Chondrocyte (in vitro differentiated cells): ENCODE measurements at places on chromosomes 6 and 20.

- DNase-seq: no peak
- H3K4me3 ChIP-seq: no peak overlapping the region
- H3K4me1 ChIP-seq: peaks cover 30% of the 10 kb centered on the region
- H3K27me3 ChIP-seq: no peaks in the 10 kb centered on the region
- no peaks in the 10 kb centered on the region for H3K36me3 ChIP-seq
Observed at GRCh38 chr6:124368131-124368530, 564.5 kb downstream of the NKAIN2 start.

GRCh38 chr6:160082627-160083026, 39.0 kb upstream of the SLC22A1 start:
- H3K27me3 ChIP-seq: no peaks in the 10 kb centered on the region
- no peak overlapping the region for H3K4me3 ChIP-seq
- H3K4me1 ChIP-seq: no peaks in the 10 kb centered on the region
- H3K27ac ChIP-seq: no peak overlapping the region
- DNase-seq: no peak
- H3K36me3 ChIP-seq: peaks cover 49% of the 10 kb centered on the region

GRCh38 chr6:166419286-166419685, 36.5 kb upstream of the MPC1 start:
- peaks cover 9% of the 10 kb centered on the region for H3K4me1 ChIP-seq
- H3K27ac ChIP-seq: no peak overlapping the region
- no peak for DNase-seq

- peaks cover 58% of the 10 kb centered on the region for H3K4me1 ChIP-seq
- DNase-seq: no peak
- peak overlapping the region; percentile 74 for H3K27ac ChIP-seq
- H3K4me3 ChIP-seq: no peak overlapping the region
- no peaks in the 10 kb centered on the region for H3K36me3 ChIP-seq
Observed at GRCh38 chr6:133764008-133764753, 124.7 kb upstream of the TCF21 start.

GRCh38 chr6:145047891-145048290, 687.4 kb downstream of the EPM2A start:
- H3K36me3 ChIP-seq: no peaks in the 10 kb centered on the region
- DNase-seq: no peak
- H3K4me1 ChIP-seq: peaks cover 13% of the 10 kb centered on the region
- no peaks in the 10 kb centered on the region for H3K27me3 ChIP-seq
- H3K27ac ChIP-seq: no peak overlapping the region
- H3K4me3 ChIP-seq: no peak overlapping the region

- H3K27me3 ChIP-seq: no peaks in the 10 kb centered on the region
- H3K4me1 ChIP-seq: peaks cover 3% of the 10 kb centered on the region
- H3K27ac ChIP-seq: no peak overlapping the region
- H3K36me3 ChIP-seq: no peaks in the 10 kb centered on the region
- H3K4me3 ChIP-seq: no peak overlapping the region
Observed at GRCh38 chr6:47974106-47974505, 136.9 kb downstream of the PTCHD4 start.

GRCh38 chr6:35594503-35595186, 81.9 kb upstream of the TULP1 start:
- H3K4me3 ChIP-seq: no peak overlapping the region
- peak overlapping the region; percentile 45 for H3K27ac ChIP-seq
- no peak for DNase-seq
- H3K4me1 ChIP-seq: peaks cover 77% of the 10 kb centered on the region
- H3K27me3 ChIP-seq: no peaks in the 10 kb centered on the region

GRCh38 chr6:108452711-108453195, 108.0 kb upstream of the FOXO3 start:
- H3K36me3 ChIP-seq: no peaks in the 10 kb centered on the region
- H3K4me1 ChIP-seq: peaks cover 39% of the 10 kb centered on the region
- no peak for DNase-seq
- H3K4me3 ChIP-seq: no peak overlapping the region
- peak overlapping the region; percentile 86 for H3K27ac ChIP-seq

DNA sequence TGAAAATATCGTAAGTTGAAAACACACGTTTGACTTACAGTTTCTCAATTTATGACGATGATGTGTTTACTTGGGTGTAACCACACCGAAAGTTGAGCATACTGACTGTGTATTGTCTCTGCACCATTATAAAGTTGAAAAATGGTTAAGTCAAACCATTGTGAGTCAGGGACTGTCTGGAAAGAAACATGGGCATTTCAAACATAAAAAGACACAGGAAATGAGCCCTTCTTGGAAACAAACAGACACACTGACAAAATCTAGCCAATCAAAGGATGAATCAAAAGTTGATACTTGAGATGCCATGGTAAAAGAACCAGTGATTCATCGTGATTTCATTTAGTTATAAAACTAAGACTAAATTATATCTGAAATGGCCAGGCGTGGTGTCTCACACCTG, 5.3 kb downstream of the POPDC3 start:
- peaks cover 14% of the 10 kb centered on the region for H3K4me1 ChIP-seq
- H3K4me3 ChIP-seq: no peak overlapping the region
- DNase-seq: no peak
- no peaks in the 10 kb centered on the region for H3K27me3 ChIP-seq
- no peak overlapping the region for H3K27ac ChIP-seq
- H3K36me3 ChIP-seq: no peaks in the 10 kb centered on the region

- no peak for DNase-seq
- peak overlapping the region; percentile 3 for H3K27ac ChIP-seq
- peaks cover 22% of the 10 kb centered on the region for H3K4me1 ChIP-seq
- no peaks in the 10 kb centered on the region for H3K27me3 ChIP-seq
- no peaks in the 10 kb centered on the region for H3K36me3 ChIP-seq
- H3K4me3 ChIP-seq: no peak overlapping the region
Observed at GRCh38 chr6:44925100-44925739, 402.9 kb upstream of the RUNX2 start.

GRCh38 chr6:137743493-137743892, 123.6 kb upstream of the TNFAIP3 start:
- no peaks in the 10 kb centered on the region for H3K36me3 ChIP-seq
- no peak for DNase-seq
- no peaks in the 10 kb centered on the region for H3K4me1 ChIP-seq
- no peak overlapping the region for H3K4me3 ChIP-seq
- H3K27me3 ChIP-seq: no peaks in the 10 kb centered on the region
- H3K27ac ChIP-seq: no peak overlapping the region

DNA sequence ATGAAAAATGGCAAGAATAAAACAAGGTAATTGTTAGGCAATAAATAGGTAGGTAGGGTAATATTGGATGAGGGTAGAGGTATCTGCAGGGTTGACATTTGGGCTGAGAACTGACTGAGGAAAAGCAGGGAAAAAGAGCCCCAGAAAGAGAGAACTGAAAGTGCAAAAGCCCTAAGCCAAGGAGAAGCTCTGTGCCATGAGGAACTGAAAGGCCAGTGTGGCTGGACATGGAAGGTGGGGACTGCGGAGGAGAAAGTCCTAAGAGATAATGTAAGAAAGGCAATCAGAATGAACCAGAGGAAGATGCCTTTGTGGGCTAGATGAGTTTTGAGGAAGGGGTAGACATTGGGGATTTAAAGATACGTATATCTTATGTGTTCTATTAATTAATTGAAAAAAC, 9.9 kb upstream of the HIVEP2 start:
- no peak overlapping the region for H3K27ac ChIP-seq
- H3K27me3 ChIP-seq: no peaks in the 10 kb centered on the region
- H3K4me1 ChIP-seq: peaks cover 3% of the 10 kb centered on the region
- H3K36me3 ChIP-seq: no peaks in the 10 kb centered on the region

- H3K4me3 ChIP-seq: peak overlapping the region; percentile 70
- H3K36me3 ChIP-seq: peaks cover 2% of the 10 kb centered on the region
- H3K27ac ChIP-seq: no peak overlapping the region
- peaks cover 21% of the 10 kb centered on the region for H3K4me1 ChIP-seq
- peaks cover 52% of the 10 kb centered on the region for H3K27me3 ChIP-seq
- no peak for DNase-seq
Observed at GRCh38 chr6:149938571-149939355, 3.1 kb upstream of the ULBP2 start.

DNA sequence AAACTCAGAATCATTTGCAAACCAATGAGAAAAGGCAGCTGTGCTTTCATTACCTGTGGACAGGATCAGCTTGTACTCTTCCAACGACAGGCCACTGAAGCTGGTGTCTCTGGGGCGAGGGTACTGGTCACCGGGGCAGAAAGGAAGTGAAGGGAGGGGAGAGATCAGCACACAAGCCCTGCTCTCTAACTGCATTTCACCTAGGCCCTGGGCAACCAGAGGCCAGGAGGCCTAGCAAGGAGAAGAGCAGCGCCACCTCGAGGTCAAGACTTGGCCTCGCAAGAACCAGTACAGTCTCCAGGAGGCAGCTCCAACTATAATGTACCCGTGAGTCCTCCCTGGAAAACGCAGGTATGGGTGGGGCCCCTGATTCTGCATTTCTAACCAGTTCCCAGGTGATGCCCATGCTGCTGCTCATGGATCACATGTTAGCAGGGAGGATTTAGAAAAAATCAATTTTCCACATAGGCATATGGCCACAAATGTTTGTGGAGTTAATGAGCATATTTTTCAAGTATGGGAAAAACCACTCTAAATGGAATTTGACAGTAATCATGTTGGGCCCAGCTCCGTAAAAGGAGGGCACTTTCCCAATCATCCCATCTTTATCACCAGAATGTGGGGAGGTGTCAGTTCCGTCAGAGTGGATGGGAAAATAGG, 11.0 kb downstream of the UQCC2 start:
- no peak overlapping the region for H3K27ac ChIP-seq
- H3K27me3 ChIP-seq: no peaks in the 10 kb centered on the region
- peaks cover 32% of the 10 kb centered on the region for H3K4me1 ChIP-seq
- peaks cover 2% of the 10 kb centered on the region for H3K36me3 ChIP-seq
- no peak overlapping the region for H3K4me3 ChIP-seq

DNA sequence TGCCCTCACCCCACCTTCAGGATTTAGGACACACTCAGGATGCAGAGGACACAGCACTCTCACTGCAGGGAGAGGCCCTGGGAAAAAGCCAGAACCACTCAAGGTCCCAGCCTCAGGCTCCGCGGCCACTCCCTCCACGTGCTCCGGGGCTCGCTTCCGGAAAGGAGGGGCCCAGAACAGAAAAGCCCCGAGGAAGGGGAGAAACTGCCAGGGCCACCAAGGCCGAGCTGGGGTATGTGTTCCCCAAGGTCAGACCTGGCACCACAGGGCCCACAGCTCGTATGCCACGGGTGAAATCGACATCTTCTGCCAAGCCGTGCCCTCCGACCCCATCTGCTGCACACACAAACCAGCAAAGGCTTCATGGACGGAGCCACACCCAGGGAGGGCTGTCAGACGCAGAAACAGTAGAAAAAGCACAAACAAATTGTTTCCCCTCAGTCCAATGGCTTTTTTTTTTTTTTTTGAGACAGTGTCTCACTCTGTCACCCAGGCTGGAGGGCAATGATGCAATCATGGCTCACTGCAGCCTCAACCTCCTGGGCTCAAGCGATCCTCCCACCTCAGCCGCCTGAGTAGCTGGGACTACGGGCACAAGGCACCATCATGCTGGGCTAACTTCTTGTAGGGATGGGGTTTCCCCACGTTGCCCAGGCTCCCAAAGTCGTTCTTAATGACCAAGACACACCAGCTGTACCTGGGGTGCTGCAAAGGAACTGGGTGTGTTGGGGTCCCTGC, 33.4 kb downstream of the SLC2A4RG start:
- no peak overlapping the region for H3K4me3 ChIP-seq
- DNase-seq: no peak
- H3K4me1 ChIP-seq: peaks cover 15% of the 10 kb centered on the region
- H3K27me3 ChIP-seq: no peaks in the 10 kb centered on the region
- H3K36me3 ChIP-seq: peaks cover 1% of the 10 kb centered on the region

- no peaks in the 10 kb centered on the region for H3K36me3 ChIP-seq
- H3K4me1 ChIP-seq: peaks cover 17% of the 10 kb centered on the region
- no peaks in the 10 kb centered on the region for H3K27me3 ChIP-seq
- no peak for DNase-seq
- no peak overlapping the region for H3K27ac ChIP-seq
Observed at GRCh38 chr6:134628154-134628553, 310.2 kb upstream of the SGK1 start.

DNA sequence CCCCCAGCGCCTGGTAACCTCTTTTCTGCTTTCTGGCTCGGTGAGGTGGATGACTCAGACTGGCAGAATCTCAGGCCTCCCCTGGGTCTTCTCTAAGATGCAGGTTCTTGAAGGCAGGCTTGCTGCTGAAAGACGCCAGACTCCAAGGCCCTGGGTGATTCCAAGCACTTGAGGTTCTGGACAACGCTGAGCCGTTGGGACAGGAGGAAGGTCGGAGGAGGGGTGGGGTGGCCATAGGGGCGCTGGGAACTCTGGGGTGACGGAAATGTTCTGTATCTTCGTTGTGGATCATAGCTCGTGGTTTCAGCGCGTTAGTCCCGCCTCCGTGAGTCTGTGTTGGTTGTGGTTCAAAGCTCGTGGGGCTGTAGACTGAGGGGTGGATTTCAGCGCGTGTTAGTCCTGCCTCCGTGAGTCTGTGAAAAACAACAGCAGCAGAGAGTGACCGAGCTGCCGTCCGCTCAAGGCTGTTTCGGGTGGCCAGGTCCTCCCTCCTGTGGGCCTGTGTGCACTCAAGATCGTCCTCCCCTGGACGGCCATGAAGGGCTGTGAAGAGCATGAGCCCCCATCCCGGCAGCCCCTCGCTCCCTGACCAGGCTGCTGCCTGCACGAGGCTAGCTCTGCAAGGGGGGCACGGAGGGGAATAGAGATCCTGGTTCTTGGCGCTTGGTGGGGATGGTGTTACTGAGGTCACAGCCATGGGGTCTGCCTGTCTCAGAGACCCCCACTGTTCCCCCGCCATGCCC, 7.7 kb downstream of the NTSR1 start:
- no peak for DNase-seq
- H3K27me3 ChIP-seq: peaks cover 57% of the 10 kb centered on the region
- H3K4me3 ChIP-seq: no peak overlapping the region
- H3K4me1 ChIP-seq: no peaks in the 10 kb centered on the region

DNA sequence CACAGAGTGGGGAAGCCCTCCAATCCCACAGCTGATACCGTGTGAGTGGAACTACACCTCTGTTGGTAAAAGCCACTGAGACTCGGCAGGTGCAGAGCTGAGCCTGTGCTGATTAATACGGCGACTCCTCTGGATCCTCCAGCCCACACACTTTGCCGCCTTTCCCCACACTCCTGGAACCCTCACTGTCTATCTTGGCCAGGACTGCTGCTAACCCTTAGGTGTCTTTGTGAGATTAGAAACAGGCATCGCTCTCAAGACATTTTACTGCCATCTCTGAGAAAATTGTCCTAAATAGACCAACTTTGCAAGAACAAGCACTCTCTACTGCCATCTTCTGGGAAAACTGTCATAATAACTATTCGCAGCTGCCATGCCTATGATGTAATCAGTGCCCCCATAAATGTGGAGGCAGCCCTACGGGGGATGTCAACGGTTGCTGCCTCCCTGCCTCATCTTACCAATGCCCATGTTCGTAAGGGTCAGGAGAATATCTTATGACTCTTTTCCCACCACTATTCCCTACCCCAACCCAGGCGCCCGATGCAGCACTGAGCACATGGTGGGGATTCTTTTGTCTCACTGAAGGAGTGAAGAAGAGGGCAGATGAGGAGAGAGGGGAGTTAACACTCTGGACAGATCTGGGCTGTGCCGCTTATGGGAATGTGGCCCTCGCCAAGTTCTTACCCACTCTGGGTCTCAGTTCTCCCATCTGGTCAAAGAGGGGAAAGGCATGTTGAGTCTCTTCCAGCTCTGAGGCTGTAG, 26.1 kb upstream of the KCNB1 start:
- H3K27me3 ChIP-seq: no peaks in the 10 kb centered on the region
- H3K4me1 ChIP-seq: peaks cover 38% of the 10 kb centered on the region
- H3K27ac ChIP-seq: no peak overlapping the region
- H3K36me3 ChIP-seq: peaks cover 25% of the 10 kb centered on the region
